ENCODE measurements at places on chromosomes 1 and 21.

DNA sequence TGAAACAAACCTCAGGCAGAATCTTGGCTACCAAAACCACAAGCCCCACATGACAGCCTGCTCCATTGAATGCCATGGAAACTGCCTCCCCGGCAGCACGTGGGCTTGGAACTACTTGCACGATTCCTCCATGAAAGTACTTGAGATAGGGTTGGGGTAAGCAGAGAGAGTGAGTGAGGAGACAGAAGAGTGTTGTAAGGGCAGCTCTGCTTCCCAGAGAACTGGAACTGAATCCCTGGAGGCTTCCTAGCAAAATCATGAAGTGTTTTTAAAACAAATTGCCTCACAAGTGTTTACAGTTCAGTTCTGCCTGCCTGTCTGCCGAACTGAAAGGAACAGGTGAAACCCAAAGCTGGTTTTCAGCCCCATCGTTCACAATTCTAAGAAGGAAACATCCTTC is 35.3 kb upstream of the DNASE2B start:
- DNase-seq, result no peak

DNA sequence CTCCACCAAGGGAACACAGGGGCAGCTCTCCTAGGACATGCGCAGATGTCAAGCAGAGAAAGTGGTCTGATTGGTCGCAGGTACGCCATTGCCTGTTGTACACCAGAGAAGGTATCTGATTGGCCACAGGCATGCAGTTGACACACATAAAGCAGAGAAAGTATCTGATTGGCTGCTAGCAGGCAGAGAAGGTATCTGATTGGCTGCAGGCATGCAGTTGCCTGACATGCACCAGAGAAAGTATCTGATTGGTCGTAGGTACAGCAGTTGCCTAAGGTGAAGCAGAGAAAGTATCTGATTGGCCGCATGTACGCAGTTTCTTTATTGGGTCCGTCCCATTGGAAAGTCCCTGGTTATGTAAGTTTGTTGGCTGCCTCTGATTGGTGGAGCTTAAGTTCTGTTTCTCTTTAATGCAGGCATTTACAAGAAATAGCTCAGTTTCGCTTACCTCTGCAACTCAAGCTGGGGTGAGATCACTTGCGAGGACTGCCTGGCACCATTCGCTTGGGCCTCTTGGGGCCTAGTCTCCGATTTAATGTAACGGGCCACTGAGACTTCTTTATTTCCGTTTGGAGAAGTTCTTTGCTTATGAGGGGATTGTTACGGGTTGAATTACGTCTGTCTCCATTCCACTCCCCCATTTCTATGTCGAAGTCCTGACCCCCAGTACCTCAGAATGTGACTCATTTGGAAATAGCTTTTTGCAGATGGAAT is 74.2 kb downstream of the SIK1 start:
- DNase-seq, result no peak

DNA sequence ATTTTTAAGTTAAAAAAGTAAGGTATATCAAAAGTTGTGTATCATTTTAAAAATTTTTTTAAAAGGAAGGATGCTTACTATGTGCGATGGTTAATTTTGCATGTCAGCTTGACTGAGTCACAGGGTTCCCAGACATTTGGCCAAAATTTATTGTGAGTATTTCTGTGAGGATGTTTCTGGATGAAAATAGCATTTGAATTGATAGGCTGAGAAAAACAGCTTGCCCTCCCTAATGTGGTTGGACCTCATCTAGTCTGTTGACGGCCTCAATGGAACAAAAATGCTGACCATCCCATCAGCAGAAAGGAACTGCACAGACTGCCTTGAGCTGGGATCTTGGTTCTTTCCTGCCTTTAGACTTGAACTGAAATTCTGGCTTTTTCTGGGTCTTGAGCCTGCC is 724.5 kb downstream of the NCAM2 start:
- DNase-seq, result no peak

- no peak for DNase-seq
These were observed 53.2 kb upstream of the PARP1 start for GRCh38 chr1:226461087-226461486.
